ENCODE measurements at places on chromosomes 12 and 14.

DNA sequence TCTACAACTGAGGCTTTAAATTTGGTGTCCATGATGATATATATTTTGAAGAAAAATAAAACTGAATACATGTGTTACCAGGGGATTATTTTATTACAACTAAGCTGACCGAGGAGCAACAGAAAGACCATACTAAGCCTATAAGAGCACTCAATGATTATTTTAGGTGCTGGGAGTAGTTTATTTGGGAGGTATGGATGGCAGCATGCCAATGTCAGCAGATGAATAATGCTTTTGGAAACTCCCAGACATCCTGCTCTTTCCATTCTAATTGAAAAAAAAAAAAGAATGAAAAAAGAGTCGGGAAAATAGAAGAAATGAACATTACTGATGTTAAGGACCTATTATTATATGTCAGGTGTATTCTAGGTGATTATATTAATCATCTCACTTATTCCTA lies 441.2 kb downstream of the BTG1 start:
- no peak for DNase-seq

GRCh38 chr14:30657606-30658163 lies 35.6 kb downstream of the SCFD1 start:
- DNase-seq = no peak

GRCh38 chr14:74754157-74754556 lies 9.0 kb upstream of the YLPM1 start:
- DNase-seq = no peak

- no peak for DNase-seq
Observed at GRCh38 chr12:112820796-112821195, 29.2 kb downstream of the RPH3A start.

DNA sequence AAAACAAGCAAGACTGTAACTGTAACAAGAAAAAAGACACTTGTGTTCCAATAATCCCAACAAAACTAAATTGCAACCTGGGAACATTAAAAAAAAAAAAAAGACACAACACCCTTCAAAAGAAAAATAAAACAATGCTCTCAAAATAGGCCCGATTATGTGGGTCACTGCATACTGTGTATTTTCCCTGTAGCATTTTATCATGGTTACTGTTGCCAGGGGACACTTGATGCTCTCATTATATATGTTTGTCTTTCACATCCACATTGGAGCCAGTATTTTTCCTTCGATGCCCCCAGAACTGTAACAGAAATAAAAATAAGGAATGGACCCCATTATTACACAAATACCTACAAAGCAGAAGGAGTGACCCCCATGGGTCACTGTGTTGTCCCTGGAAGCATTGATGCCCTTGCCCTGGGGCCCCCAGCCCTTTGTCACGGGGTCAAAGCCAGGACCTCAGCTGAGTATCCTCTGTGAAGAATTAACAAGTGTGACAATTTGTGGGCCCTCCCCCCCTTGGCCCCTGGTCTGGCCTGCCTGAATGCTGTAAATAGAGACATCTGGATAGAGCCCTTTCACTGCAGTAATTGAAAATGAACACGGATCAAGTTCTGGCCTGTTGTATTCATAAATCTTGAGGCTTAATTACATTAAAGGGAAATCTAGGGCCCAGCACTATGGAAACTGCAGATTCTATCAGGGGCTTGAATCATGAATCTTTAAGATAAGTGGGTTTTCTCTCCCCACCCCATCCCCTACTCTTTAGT lies 72.8 kb downstream of the C12orf42 start:
- DNase-seq = peak; percentile 79

GRCh38 chr12:11509326-11509725 lies 114.0 kb upstream of the PRB2 start:
- no peak for DNase-seq

DNA sequence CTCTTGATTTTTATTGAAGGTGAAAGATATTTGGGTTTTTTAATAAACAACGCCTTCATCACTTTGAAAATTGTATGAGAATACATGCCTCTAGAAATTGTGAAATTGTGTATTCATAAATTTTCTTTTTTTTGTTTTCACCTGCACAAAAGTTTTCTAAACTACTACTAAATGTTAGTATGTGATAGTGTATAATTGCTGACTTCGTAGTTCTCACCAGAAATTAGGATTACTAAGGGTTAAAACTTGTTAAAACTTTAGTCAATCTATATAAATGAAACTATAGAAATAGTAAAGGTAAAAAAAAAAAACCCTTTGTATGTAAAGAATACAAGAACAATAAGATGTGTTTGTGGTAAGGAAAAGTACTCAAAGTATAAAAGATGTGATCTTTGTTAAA lies 496.5 kb upstream of the ATP2B1 start:
- DNase-seq = no peak

- DNase-seq = no peak
Observed at GRCh38 chr14:51610771-51611170, 40.9 kb upstream of the FRMD6 start.

DNA sequence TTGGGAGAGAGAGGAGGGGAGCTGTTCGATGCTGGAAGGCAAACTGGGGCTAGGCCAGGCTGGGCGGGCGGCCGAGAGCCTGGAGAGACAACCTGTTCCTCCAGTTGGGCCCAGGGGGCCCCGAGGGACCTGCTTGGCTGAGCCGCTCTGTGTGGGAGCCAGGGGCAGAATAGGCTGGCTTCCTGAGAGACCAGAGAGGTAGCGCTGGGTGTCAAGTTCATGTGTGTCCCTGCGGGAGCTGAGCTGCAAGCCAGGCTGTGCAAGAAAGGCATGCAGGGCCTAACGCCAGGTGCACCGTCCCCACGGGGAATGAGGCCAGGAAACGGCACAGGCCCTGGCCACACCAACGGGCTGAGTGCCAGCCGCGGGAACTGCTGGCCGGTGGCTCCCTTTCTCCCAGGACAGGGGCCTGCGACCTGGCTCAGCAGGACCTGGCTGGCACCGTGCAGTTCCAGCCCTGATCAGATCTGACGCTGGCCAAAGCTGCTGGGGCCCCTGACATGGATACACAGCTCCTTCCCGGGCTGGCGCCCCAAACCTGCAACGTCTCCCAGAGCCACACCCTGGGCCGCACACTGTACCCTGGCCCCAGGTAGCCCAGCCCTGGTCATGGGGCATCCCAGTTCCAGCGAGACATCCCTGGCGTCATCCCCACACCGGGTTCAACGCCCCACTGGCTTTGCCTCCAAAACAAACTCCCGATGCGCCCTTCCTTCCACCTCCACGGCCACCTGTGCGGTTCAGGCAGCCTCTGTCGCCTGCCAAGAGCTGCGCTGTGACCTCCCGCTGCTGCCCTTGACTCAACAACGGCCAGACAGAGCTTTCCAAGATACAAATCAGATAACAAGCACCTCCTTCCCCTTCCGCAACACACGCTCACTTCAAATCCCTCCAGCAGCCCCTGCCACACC lies 65.0 kb downstream of the RFLNA start:
- DNase-seq = no peak

DNA sequence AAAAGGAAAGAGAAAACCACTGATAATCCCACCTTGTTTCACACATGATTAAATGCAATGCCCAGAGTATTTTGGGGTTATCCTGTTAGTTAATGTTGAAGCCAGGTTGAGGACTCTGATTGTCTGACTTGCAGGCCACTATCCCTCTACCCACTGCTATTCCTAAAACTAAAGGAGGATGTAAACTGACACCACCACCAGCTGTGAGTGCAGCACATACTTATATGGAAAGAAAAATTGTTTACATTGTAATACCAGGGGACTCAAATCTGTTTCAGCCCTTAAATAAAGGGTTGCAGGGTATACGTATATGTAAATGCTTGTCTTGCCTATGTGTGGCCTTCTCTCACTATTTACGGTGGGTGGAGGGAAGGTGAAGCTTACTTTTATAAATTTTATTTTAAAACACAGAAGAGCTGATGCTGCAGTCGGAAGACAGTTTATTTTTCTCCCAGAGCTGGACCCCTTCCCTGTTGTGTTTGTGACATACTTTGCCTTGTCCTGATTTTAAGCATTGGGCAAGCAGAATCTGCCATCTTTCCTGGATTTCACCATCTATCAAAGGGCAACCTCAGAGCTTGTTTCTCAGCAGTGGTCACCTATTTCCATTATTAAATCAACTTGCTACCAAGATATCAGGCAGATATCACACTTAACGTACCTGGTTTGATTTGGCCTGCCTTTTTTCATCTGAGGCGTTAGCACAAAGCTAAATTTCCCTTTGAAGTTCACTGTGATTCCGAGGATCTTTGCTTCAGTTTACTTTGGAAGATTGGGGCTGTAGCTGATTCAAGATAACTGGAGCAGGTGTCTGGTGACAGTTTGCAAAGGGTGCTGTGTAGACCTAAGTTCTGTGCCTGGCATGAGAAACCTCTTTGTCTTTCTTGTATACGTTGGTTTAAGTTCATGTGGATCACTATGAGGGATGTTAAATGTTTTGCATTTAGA lies 25.2 kb downstream of the DAAM1 start:
- DNase-seq = no peak

GRCh38 chr12:20368651-20369304 lies 441 bp downstream of the PDE3A start:
- peak; percentile 91 for DNase-seq

DNA sequence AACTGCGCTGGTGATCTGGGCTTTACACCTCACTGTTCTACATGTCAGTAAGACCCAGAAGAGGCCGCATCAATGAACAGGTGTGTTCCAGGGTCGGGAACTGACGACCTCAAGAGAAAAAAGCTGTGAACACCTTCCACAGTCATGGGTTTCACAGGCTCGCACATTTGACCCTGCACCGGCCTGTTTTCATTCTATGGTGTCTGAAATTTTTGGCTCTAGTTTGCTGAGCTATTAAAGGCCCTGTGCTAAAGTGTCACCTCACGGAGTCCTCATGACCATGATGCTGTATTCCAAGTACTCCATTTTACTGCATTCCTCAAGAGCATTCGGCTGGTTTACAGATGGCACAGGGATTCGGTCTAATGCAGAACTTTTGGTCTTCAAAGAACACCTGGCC lies 78.9 kb downstream of the KDM2B start:
- no peak for DNase-seq

DNA sequence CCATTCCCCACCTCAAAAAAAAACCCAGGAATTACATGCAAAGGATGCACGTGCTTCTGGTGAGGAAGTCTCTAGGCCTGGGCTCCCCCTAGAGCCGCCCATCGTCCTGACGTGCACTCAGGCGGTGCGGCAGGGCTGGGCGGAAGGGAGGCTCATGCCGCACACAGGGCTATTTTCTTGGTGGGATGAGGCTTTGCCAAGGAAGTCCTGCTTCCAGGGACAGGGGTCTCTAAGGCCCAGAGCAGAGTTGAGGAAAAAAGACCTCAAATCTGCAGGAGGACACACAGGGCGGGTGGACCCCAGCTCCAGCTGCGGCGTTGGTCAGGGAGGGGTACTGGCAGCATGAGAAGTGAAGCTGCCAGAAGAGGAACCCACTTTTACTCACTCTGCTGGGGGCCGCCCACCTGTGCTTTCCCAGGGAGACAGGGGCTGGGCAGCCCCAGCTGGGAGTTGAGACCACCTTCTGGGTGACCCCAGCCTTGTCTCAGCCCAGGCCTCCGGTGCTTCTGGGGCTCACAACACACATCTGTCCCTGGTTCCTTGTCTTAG lies 4.2 kb downstream of the RHOF start:
- DNase-seq = no peak

DNA sequence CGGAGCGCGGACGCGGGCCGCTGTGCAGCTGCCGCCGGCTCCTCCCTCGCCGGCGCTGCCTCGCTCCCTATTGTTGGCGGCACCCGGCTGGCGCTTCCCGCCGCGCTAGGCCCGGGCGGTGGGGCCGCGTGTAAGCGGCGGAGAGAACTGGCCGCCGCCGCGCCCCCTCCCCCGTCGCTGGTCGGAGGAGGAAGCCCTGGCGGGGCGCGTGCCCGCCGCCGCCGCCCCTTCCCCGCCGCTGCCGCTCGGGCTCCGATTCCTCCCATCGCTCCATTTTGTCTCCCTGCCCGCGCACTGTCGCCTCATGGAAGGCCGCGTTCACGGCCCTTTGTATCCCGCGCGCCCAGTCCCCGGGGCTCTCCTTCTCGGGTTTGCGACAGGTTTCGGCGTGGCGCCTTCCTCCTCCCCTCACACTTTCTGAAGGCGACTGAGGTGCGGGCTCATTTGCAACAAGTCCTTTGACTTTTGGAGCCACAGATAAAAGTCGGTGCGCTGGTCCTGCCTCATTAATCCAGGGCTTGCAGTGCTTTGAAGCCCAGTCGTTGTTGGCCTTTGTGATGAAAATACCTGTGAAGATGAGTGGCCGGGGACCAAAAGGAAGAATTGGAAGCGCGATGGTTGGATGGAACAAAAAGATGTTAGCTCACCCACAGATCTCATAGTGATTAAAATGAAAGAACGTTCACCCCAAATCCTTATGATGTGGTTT lies 707 bp downstream of the CPSF6 start:
- DNase-seq = peak; percentile 87

GRCh38 chr14:68876976-68877375 lies 84.1 kb upstream of the ZFP36L1 start:
- DNase-seq = no peak

DNA sequence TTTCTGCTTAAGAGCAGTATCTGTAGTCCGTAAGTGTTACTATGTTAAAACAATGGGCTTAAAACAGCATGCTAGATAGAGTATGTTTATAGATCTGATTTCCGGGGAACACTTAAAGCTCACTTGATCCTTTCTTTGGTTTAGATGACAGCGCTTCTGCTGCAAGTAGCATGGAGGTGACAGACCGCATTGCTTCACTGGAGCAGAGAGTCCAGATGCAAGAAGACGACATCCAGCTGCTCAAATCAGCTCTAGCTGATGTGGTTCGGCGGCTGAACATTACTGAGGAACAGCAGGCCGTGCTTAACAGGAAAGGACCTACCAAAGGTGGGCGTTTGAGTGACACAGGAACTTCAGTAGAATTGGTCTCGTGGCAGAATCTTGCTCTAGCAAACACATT lies 57.5 kb downstream of the EML1 start:
- peak; percentile 45 for DNase-seq

- DNase-seq = no peak
Observed at GRCh38 chr14:68327231-68327630, 465.6 kb downstream of the ZFP36L1 start.

- no peak for DNase-seq
Observed at GRCh38 chr12:15636060-15636890, 152.9 kb downstream of the EPS8 start.

- DNase-seq = no peak
Observed at GRCh38 chr12:10497602-10498001, 8.1 kb upstream of the EIF2S3B start.

- DNase-seq = no peak
Observed at GRCh38 chr14:95519699-95520098, 3.2 kb upstream of the SYNE3 start.
